Stimulated activated CD4-positive, alpha-beta T cell treated with anti-CD3 and anti-CD28 coated beads, Interleukin-12 subunit alpha, Interleukin-12 subunit beta, amount 100 ng/mL, for 24 hours (primary cell): ENCODE measurements at places on chromosomes 7 and 10.

DNA sequence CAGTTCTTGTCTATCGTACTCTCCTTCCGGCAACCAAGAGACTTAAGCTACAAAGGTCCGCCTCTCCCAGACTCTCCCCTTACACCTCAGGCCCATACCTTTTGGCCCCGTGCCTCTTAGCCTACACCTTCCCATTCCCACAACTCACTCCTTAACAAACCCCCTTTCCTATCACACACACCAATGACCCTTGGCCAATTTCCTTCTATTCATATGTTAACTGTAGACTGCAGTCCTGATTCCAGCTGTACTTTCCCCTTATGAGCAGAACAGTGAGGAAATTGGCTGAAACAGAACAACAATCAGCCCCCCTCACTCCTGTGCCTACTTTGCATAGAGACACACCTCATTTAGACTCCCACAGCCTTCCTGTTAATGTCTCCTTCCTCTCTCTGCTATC is 1.4 kb upstream of the TMEM139 start:
- DNase-seq, result no peak

- DNase-seq, result no peak
Observed at GRCh38 chr10:88477343-88478085, 105.6 kb downstream of the RNLS start.

DNA sequence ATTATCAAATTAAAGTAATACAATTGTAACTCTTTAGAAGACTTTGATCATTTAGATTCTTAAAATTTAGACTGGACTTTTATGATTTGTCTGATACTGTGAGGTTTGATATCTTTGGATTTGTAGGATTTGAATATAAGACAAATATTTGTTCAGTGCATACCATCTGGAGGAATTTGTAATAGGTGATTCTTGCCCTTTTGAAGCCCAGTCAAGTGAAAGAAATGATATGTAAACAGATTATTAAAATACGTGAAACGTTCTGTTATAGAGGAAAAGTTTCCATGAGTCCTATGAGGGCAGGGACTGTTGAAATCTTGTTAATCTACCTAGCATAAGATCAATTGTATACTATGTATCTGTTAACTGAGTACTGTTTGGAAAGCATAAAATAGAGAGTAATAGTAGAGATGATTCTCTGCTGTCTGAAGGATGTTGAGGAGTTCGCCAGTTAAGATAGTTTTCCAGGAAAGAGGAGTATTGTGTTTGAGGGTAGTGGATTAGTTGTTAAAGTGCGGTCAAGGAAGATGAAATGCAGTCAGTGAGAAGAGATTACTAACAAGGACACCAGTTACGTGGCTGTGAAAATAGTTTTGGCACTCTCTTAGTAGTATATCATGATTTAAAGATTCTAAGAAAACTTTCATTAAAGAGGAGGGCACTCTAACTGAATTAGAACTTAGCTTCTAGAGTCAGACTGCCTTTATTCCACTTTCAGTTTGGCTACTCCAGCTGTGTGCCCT is 14.4 kb downstream of the PDCD4 start:
- no peak for DNase-seq

DNA sequence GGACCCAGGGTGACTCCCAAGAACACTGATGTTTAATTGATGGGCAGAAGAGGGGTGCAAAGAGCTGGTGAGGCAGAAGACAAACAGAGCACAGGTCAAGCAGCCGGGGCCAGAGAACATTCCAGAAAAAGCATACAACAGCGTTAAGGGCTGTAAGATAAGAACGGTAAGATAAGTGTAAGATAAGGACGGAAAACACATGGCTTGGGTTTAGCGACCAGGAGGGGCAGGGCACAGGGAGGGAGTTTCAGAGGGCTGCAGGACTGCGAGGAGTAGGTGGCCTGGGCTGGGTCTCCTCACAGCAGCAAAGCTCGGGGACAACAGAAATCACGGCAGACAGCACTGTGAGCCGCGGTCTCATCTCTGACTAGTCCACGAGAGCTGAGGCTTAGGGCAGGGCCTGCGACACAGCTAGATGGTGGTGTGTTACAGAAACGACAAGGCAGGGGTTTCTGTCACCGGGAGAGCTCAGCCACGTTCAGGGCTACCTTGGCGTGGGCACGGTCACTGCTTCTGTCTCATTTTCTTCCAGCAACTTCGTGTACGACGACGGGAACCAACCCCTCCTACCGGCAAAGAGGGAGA is 24.6 kb downstream of the BRI3 start:
- DNase-seq, result no peak

GRCh38 chr10:106410331-106410730 is 754.2 kb downstream of the SORCS1 start:
- no peak for DNase-seq

- DNase-seq, result no peak
Observed at GRCh38 chr7:151964951-151965350, 8.7 kb downstream of the GALNTL5 start.

DNA sequence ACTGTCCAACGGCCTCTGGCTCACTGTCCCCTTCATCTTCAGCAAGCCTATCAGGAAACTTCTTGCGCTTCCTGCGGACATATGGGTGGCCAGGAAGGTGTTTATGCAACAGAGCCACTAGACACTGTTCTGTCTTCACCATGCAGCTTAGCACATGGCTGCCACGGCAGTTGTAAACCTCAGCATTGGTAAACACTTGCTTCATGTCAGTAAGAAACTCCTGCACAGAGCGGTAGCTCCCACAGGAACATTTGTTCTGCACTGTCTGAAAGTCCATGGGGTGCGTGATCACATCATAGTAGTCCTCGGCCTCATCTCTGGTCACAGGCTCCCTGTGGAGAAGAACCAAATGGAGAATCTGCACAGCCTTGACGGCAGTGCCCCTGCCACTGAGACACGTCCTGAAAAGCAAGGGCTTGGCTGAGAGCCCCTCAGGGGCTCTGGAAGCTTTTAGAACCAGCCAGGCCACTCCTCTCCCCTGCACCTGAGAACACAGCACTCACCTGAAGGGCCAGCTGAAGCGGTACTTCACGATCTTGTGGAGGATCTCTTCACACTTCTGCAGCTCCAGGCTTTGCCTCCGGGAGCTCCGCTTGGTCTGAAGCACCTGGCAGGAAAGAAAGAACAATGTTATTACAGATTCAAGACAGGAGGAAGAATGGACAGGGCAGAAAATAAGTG is 8.8 kb downstream of the FZD9 start:
- no peak for DNase-seq

DNA sequence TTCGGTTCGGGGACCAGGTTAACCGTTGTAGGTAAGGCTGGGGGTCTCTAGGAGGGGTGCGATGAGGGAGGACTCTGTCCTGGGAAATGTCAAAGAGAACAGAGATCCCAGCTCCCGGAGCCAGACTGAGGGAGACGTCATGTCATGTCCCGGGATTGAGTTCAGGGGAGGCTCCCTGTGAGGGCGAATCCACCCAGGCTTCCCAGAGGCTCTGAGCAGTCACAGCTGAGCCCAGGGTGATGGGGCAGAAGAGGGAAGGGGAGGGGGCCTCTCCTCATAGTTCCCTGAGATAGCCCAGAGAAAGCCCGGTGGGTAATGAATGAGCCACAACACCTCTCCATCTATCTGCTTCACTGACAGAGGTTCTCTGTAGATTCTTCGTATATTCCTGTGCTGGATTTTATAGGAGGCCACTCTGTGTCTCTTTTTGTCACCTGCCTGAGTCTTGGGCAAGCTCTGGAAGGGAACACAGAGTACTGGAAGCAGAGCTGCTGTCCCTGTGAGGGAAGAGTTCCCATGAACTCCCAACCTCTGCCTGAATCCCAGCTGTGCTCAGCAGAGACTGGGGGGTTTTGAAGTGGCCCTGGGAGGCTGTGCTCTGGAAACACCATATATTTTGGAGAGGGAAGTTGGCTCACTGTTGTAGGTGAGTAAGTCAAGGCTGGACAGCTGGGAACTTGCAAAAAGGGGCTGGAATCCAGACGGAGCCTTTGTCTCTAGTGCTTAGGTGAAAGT is 16.4 kb downstream of the PRSS2 start:
- DNase-seq, result no peak

- no peak for DNase-seq
Observed at GRCh38 chr7:28813243-28813962, 144.7 kb downstream of the TRIL start.

GRCh38 chr7:113062499-113062898 is 24.1 kb downstream of the GPR85 start:
- no peak for DNase-seq

- DNase-seq, result no peak
Observed at GRCh38 chr10:35940141-35941041, 298.3 kb upstream of the FZD8 start.

DNA sequence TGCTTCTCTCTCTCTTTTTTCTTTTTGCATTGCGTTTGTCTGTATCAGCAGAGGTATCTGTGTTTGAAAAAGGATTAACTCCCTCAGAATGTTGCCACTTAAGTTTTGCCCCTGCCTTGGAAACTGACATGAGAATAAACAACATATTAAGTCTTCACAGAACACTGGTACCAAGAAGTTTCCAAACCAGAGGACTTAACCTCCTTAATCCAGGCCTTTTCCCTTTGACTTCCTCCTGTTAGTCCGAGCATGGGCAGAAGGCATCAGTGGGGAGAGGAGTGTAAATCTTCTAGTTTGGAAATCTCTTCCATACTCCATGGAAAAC is 681.4 kb downstream of the LRMDA start:
- DNase-seq, result no peak

DNA sequence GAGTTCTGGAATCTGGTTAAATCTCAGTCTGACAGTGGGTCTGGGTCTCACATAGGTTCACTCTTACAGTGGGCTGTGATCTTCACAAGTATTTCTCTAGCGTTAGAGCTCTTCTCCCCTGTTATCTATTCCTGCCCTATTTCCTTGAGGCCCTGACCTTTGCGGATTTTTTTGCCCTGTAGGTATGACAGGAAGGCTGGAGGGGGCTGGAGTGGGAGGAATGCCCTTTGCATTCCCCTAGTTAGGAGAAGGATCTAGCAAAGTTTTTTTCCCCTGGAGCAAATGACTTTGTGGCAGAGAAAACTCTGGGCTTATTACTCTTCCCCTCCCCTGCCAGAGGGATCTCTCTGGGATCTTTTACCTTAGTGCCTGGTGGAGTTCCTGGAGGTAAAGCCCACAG is 49.2 kb downstream of the GALNT11 start:
- no peak for DNase-seq

DNA sequence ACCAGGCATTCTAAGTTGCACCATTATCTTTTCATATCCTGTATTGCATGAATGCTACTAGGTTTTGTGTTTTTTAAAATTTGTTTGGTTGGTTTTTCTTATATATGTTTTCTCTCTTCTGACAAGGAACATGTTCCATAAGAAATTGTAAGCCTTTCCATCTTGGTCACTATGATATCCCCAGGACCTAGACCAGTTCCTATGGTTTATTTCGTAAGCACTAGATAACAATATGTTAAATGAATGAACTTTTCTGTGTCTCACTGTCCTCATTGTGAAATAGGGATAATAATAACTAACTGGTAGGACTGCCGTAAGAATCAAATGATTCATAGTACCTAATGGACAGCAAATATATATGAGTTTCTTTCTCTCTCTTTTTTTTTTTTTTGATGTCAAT is 146.3 kb downstream of the SEMA3E start:
- DNase-seq, result no peak

- no peak for DNase-seq
Observed at GRCh38 chr7:158344706-158345300, 242.8 kb downstream of the PTPRN2 start.

DNA sequence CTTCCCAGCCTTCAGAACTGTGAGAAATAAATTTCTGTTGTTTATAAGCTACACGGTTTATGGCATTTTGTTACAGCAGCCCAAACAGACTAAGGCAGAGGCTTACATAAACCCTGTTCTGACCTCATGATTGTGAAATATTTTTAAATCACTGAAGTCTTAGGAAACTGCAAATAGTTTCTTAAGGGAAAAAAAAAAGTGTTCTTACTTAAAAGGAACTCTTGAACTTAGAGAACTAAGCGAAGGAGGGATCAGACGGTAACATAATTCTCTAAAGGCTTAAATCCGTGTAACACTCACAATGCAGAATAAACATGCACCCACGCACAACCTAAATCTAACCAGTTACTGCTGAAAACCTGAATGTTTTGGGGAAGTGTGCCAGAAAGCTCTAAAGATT is 749.1 kb upstream of the LRRTM3 start:
- DNase-seq, result no peak

DNA sequence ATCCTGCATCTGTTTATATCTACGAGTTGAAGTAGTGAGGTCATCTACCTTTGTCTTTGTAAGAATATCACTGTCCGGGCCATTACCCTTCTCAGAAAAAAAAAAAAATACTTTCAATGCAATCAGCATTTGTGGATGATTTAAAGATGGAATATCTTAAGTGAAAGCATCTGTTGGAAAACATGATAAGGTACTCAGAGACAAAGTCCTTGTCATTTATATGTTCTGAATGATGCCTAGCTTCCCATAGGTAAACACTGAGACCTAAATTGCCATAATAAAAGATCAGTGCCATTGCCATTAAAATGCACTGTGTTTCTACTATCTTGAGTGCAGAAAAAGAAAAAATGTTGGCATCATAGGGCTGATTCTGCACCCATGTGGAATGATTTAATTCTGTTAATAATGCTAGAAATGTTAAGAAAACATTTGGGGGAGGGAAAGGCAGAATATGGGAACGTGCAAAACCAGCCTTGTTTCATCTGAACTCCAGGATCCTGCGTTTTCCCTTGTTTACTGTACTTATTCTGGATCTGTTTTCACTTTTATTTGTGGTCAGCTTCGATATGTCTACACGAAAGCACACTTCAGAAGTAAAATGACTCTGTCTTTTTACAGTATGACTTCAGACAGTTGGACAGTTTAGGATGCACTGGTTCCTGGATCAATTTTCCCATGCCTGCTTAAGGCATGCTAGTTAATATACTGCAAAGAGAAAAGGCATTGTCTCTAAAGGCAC is 669.8 kb downstream of the SUGCT start:
- no peak for DNase-seq

DNA sequence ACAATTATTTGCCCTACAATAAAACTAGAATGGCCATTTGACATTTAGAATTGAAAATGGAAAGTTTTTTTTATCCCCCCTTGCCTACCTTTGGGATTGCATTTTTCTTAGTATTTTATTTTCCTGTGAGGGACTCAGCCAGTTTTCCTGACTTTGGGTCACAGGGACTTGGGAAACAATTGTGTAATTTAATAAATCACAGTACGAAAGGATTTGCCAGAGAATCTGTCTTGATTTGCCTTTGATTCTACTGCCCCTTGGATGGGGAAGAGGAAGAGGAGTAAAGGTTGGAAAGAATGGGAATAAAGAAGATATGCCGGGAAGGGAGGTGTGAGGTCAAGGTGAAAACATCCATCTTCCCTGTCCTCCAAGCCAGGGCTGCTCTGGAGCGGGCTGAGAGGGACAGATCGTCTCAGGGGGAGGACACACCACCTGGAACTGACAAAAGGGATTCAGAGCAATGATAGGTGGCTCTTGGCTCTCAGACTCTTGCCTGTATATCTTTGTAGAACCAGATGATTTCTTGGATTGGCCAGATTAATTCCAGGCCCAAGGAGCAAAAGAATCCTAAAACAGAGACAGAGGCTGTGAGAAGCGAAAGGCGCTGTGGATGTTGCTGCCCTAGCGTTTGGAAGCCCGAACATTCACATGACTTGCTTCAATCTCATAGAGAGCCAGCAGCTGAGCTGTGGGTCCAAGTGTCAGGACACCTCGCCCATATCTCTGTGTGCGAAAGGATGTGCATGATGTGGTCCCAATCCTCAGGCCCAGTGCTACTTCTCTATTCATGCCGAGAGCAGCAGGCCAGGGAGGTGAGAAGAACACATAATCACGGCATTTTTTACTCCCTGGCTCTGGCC is 50.3 kb upstream of the ZEB1 start:
- no peak for DNase-seq
